ENCODE measurements at places on chromosomes 13 and 19.

DNA sequence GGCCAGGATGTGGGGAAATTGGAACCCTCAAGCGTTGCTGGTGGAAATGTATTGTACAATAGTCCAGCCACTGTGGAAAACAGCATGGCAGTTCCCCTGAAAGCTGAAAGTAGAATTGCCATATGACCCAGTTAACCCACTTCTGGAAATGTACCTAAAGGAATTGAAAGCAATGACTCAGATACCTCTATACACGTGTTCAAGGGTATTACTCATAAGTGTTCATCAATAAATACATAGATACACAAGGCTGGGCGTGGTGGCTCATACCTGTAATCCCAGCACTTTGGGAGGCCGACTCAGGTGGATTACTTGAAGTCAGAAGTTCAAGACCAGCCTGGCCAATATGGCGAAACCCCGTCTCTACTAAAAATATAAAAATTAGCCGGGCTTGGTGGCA is 71.9 kb upstream of the IRS2 start:
- no peak for DNase-seq

- no peak for DNase-seq
These were observed 420.4 kb downstream of the NDFIP2 start for GRCh38 chr13:79901336-79901735.

DNA sequence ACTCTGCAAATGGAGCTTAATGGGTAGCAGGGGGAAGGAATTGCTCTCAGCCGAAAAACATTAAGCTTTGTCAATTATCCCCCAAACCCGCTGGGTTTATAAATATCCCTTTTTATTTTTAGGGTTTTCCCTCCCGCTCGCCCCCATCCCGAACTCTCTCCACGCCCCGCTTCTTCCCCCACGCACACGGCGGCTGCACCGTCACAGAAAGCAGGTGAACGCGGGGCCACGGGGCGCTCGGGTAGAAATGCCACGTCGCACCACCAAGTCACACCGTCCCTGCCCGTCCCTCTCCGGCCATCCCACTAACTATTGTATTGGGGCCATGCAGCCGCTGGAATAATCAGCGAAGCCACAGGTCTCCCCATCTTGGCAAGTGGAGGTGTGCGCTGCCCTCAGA is 3.5 kb downstream of the PTPRS start:
- no peak for DNase-seq

GRCh38 chr19:6272411-6272791 is 7.4 kb downstream of the MLLT1 start:
- DNase-seq: no peak

- no peak for DNase-seq
These were observed 13.7 kb downstream of the MICU2 start for GRCh38 chr13:21590231-21590630.

GRCh38 chr13:24271601-24272451 is 37.6 kb upstream of the C1QTNF9 start:
- no peak for DNase-seq

DNA sequence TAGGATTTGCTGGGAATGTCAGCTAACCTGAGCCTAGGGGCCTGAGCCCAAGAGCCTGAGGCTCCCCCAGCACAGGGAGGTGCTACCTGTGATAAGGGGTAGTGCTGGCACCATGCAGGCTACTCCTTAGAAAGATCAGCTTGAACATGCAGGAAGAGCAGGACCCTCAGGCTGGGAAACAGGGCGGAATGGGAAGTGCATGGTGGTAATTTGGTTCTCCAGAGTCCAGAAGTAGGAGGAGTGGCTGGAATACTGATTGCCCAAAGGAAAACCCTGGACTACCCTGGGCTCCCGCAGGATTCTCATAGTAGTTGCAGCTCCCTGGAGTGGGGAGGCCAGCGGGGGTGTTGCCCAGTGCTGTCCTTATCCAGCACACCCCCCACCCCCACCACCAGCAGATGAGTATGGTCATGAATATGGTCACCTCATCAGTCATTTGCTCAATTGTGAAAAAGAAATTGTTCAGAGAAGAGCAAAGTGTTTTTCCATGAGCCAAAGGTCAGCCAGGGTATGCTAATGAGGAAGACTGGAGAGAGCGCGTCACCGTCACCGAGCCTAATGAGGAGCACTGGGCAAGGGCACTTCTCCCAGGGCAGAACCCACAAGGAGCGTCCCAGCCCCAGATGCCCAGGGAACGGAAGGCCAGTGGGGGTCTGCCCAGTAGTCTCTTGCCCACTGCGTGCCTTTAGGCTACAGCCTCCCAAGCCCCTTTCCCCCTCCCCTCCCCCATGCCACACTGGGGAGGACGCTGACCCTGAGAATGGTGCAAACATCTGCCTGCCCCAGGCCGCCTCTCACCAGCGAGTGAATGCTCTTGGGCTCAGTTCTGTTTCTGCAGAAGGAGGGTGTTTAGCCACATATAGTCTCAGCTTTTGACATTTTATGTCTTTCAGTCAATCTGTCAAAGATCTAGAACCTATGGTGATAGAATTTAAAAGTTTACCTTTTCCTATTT is 5.3 kb downstream of the SLC25A15 start:
- DNase-seq: no peak

DNA sequence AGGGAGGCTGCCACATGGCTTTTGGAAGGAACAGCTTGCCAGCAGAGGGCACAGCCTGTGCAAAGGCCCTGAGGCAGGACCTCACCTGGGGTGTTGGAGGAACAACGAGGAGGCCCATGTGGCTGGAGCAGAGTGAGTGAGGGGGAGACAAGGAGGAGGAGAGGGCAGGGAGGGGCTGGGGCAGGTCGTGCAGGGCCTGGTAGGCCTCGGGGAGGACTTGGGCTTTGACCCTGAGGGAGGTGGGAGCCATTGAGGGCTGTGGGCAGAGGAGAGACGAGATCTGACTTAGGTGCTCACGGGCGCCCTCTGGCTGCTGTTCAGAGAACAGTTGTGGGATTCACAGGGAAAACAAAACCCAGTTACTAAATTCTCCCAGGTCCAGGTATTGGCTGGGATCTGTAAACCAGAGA is 25.2 kb downstream of the ZNRF4 start:
- DNase-seq: peak; percentile 3

DNA sequence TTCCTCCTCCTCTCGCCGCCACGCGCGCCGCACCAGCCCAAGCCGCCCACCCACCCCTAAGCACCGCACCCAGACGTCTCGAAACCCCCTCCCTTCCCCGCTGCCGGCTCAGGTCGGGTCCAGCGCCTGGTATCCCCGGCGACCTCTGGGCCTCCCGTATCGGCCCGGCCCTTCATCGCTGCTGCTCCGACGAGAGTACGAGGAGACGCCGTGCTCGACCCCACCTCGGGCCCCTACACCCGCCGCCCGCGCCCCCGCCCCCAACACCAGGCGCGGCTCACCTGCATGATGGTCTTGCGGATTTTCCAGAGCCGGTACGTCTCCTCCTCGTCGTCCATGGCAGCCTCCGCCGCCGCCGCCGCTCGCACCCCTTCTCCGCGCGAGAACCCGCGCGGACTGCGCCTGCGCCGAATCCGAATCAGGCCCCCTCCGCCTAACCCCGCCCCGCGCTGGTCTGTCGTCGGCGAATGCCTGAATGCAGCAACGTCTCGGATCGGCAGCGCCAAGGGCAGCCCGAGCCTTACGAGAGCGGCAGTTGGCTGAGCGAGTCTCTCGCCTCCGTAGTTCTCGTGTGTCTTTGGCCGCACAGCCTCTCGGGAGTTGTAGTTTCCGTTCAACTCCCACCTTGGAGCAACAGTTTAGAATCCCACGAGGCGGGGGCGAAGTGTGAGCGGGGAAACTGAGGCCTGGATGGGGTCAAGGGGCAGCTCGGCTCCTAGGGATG is at the start of gene POLR2E:
Gene POLR2E, minus strand, starts transcription at position 398 of the 724 bp plus-strand sequence. Its CDS starts 60 bp downstream, at position 338.
- DNase-seq: peak; percentile 90

- DNase-seq: no peak
These were observed 164.9 kb downstream of the UFM1 start for GRCh38 chr13:38514575-38514974.

All from activated naive CD8-positive, alpha-beta T cell treated with anti-CD3 and anti-CD28 coated beads, Interleukin-2, amount 50 U/mL, for 16 hours (primary cell).